ENCODE measurements at places on chromosomes 13 and 19. TPM values are rescaled to one million over a fixed set of nuclear protein-coding genes. Genes with fewer than 3 reads are reported as not detected.

The SEMA6B gene
- total RNA-seq, result 11.3 TPM

DNA sequence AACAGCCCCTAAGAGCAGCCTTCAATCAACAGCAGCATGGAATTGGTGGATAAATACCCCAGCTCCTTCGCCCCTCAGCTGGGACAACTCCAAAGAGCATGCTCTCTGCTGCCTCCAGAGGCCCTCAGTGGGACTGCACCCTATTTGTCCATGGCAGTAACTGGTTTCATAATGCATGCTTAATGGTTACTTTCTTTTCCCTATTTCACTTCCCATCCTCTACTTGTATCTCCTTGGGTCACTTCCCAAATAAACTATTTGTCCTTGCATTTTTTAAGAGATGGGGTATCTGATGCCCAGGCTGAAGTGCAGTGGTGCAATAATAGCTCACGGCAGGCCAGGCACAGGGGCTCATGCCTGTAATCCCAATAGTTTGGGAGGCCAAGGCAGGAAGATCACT, 13.5 kb upstream of the TPM4 start:
- DNase-seq, result peak; percentile 75

The GRIK5 gene
- 0.41 TPM for total RNA-seq

The PNMA8A gene
- total RNA-seq, result 1.5 TPM

DNA sequence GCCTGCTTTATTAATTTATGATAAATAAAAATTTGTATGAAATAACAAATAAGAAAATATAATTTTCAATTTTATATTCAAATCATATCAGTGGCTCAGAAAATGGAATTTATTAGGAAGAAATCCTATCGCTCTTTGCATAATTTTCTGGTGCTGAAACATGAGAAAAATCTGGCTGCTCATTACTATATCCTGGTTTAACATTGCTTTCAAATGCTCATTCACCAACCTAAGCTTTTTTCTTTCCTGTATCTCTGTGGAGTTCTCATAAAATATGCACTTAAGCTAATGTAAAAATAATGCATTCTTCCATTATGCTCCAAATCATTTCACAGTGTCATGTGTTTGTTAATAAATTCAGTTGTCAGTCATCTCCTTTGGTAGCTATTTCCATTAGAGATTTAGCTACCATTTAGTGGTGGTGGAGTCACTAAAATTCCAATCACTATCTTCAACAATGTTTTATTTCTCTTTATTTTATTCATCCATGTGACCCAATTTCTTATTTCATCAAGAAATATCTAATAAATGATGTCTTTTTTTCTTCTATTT, 498.0 kb downstream of the DCT start:
- DNase-seq, result no peak

The NBEA gene
- 6.6 TPM for total RNA-seq

The IL11 gene
- not detected for total RNA-seq

The REEP6 gene
- total RNA-seq, result 2.5 TPM

The PLPP2 gene
- total RNA-seq, result 11.7 TPM

- no peak for DNase-seq
Observed at GRCh38 chr19:1370579-1371361, 12.9 kb upstream of the NDUFS7 start.

DNA sequence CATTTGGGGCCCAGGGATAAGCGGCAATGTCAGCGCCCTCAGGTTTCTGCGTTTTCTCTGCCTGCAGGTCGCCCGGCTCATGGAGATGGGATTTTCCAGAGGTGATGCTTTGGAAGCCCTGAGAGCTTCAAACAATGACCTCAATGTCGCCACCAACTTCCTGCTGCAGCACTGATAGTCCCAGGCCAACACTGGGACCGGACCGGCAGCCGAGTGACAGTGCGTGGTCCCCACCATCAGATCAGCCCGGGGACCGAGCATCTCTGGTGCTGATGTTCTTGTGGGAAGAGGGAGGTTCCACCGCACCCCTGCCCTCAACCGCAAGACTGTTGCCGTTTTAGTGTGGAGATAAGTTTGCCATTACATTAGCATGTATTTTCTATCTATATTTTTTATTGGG, 78.0 kb upstream of the GPR183 start:
- DNase-seq, result no peak

DNA sequence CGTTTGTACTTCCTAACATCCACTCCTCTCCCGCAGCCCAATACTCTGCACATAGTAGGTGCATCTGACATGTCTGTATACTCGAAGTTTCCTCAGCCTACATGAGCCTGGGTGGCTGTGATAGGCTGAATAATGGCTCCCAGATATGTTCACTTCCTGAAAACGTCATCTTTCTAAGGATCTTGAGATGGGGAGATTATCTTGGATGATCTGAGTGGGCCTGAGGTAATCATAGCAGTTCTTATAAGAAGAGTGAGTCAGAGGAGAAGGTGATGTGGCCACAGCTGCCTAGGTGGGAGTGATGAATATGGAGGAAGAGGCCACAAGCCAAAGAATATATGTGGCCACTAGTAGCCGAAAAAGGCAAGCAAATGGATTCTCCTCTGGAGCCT, 84.2 kb downstream of the AKAP11 start:
- no peak for DNase-seq

DNA sequence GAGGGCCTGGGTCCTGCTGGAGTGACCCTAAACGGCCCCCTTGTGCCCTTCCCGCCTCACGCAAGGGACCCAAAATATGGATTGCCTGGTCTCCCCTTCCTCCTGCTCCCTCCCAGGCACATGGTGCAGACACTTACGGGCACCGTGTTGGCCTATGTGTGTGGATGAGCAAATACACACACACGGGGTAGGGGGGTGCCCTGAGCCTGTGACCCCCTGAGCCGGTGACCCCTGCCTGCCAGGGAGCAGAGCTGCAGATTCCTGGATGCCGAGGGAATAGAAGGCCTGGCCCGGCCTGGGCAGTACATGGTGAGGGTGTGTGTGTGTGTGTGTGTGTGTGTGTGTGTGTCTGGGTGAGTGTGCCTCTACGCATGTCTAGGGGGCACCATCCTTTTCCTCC, 33.3 kb downstream of the CEBPA start:
- no peak for DNase-seq

The POU2F2 gene
- 6.1 TPM for total RNA-seq

DNA sequence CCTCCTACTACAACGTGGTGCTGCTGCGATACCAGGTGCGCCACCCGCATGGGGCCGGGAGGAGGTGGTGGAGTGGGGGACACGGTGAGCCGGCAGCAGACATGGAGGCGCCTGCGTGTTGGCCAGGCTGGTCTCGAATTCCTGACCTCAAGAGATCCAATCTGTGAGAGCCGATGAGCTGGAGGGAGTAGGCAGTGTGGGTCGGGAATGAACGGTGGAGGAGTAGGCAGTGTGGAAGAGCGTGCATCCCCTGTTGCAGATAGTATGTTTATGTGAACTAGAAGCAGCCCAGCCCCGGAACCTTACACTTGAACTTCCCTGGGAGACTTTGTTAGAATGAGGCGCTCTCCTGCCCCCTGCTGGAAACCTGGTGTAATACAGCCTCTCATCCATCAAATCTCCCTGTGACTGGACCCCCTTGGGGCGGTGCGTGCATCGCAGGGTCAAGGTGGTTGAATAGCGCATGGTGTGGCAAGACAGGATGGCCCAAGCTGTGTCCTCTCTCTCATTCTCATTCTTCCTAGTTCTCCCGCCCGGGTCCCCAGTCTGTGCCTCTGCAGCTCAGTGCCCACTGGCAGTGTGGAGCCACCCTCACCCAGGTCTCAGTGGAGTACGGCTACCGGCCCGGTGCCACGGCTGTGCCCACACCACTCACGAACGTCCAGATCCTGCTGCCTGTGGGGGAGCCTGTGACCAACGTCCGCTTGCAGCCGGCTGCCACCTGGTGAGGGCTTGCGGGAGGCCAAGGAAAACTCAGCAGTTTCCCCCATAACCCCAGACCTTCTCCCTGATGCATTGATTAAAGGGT, 10.5 kb upstream of the B3GNT3 start:
- DNase-seq, result peak; percentile 71

- DNase-seq, result no peak
Observed at GRCh38 chr19:46904114-46905060, 43.6 kb downstream of the ARHGAP35 start.

DNA sequence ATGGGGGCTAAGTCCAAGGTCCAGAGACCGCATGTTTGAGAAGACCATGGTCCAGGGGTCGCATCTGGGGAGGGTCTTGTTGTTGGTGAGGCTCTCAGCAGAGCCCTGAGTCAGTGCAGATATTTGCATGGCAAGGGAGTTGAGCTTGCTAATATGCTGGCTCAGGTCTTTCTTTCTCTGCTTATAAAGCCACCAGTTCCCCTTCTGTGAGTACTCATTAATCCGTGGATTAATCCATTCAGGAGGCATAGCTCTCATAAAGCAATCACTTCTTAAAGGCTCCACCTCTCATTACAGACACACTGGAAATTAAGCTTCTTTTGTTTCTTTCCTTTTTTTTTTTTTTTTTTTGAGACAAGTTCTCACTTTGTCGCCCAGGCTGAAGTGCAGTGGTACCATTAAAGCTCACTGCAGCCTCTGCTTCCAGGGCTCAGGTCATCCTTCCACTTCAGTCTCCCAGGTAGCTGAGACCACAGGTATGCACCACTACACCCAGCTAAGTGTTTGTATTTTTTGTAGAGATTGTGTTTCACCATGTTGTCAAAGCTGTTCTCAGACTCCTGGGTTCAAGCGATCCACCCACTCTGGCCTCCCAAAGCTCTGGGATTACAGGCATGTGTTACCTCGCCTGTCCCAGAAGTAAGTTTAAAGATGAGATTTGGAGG, 216.4 kb downstream of the SLITRK5 start:
- no peak for DNase-seq

The CDX2 gene
- total RNA-seq, result not detected

The LACC1 gene
- 11.9 TPM for total RNA-seq

DNA sequence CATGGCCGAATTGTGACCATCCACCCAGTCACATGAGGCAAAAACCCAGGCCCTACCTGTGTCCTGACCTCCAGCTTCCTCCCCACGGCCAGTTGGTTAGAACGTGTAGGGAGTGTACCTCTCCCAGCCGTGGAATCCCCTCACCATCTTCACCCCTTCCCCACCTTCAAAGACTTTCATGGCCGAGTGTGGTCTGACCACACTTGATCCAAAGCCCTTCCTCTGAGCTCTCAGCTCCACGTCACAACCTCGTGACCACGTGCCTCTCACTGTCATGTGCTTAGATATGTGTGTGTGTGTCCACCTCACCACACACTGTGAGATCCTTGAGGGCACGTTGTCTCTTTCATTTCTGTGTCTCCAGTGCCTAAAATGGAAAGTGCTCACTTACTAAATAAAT, 48.6 kb upstream of the UBE2L5 start:
- DNase-seq, result peak; percentile 51

DNA sequence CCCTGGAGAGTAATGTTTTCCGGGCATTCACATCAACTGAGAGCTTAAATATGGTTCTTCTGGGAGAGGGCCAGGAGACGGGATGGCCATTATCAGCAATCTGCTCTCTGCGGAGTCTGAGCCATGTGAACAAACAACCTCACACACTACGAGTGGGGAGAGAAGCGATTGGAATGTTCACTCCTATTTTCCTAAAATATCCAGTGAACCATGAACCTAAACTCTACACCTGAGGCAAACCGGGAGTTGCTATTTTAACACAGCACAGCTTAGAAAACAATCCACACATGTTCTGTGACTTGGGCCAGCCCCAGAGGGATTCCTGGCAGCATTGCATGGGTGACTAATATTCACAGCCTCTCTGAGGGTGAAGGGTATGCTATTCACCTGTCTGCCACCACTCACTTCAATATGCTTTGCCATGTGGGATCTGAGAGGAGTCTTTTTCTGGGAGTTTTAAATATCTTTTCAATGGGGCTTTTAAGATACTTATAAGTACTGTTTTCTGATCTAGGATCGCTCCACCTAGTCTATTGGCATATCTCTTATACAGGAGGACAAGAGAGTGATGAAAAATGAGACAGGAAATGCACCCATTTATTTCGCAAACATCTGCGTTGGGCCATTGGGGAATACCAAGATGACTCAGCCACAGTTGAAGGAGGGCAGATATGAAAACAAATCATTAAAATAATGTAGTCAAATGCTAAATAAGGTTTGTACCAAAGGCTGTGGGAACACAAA, 72.6 kb upstream of the SERP2 start:
- DNase-seq, result no peak

- no peak for DNase-seq
Observed at GRCh38 chr13:98675066-98675465, 77.4 kb downstream of the SLC15A1 start.

DNA sequence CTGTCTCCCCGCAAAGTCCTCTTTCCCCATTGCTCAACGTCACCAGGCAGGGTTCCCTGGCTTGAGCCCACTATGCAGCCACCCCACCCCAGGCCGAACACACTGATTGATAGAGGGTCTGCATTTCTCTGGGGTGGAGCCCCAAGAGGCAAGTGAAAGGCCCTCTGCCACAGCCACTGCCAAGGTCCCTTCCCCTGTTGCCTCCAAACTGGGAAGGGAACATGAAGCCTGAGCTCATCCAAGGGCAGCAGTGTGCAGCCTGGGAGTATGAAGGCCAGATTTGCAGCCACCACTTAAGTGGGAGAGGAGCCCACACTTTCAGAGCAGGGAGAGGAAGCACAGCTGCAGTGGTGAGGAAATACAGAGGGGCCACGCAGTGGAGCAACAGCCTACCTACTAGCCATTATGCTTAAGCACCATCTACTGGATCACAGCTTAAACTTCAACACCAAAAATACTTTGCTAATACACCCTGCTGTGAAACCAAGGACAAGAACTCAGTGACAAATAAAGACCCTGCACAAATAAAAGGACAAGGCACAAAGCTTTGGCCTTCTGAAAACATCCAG, 48.6 kb downstream of the UBL3 start:
- peak; percentile 46 for DNase-seq

- peak; percentile 48 for DNase-seq
Observed at GRCh38 chr19:53037101-53038097, 7.1 kb upstream of the ERVV-2 start.

GRCh38 chr19:46806656-46807055, 18.3 kb upstream of the SLC1A5 start:
- no peak for DNase-seq

DNA sequence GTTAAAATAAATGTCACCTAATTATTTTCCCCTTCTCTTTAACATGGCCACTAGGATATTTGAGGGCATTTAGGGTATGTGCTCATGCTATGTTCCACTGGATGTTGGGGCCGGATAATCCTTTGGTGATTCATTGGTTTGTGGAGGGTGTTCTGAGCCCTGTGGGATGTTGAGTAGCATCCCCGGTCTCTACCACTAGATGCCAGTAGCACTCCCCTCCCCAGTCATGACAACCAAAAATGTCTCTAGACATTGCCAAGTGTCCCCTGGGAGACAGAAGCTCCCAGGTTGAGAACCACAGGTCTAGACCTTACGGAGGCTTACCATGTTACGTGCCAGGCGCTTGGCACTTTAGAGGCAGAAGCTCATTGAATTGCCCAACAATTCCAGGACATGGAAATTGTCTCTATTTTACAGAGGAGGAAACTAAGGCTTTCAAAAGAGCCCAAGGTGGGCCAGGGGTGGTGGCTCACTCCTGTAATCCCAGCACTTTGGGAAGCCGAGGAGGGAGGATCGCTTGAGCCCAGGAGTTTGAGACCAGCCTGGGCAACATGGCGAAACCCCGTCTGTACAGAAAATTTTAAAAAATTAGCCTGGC, 14.1 kb downstream of the SHANK1 start:
- no peak for DNase-seq

- DNase-seq, result no peak
Observed at GRCh38 chr13:99980824-99981734, 505 bp upstream of the ZIC2 start.

The ZNF442 gene
- 2.5 TPM for total RNA-seq

- DNase-seq, result no peak
Observed at GRCh38 chr19:40632311-40633036, 31.3 kb downstream of the LTBP4 start.

The SMIM24 gene
- not detected for total RNA-seq
